GM12878 (cell line): ENCODE measurements at places on chromosomes 12 and 14.

GRCh38 chr12:7934889-7935492 is 996 bp downstream of the SLC2A3 start:
- no peak for DNase-seq

- DNase-seq, result no peak
These were observed 68.6 kb upstream of the USP15 start for GRCh38 chr12:62191491-62192179.

DNA sequence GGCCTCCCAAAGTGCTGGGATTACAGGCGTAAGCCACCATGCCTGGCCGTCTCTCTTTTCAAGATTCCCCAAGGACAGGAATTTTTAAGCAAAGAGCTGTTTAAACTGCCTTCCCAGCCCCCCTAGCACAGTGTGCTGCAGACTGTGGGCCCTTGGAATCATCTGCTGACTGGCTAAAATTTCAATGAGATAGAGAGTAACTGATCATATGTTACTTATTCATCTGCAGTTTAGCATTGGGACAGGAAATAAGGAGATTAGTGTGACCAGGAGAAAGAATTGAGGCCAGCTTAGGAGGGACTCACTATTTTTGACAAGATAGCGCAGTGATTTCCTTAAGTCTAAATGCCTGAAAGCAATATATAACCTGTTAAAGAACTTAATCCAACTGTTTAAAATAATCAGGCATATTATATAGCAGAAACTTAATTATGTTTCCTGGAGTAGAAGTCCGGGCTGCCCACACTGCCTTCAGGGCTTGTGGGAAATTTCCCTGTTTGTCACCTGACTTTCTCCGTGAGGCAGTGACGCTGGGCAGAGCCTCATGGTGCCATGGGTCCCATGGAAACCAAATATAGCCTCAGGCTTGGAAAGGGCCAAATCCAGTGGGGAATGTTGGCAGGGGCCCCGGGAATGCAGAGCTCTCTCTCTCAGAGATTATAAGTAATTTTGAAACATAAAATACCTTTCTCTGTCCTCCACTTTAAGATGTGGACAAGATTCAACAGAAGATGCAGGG is 22.8 kb upstream of the CEBPE start:
- DNase-seq, result no peak

DNA sequence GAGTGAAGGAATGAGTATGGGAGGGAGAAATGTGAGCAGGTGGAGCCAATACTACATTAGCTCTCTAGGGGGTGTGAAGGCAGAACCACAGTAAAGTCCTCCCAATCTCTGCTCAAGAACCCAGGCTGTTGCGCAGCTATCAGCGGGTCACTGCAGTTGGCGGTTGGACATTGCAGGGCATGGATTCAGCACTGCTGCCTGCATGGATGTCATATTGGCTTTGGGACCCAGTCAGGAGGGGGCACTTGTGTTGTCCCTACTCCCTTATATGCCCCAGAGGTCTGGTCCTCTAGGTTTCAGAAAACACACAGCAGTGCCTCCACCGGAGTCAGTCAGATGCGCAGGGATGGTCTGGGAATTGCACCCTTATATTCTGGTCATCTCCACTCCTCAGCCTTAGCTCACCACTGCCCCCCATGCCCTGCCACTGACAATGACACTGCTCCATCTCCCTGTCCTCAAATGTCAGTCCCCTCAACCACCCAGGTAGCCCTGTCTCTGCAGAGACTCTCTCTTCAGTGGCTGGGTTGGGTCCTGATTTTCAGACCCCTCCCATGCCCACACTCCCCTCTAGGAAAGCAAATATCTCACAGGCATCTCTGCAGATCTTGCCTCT is 9.6 kb downstream of the ZDHHC22 start:
- no peak for DNase-seq

DNA sequence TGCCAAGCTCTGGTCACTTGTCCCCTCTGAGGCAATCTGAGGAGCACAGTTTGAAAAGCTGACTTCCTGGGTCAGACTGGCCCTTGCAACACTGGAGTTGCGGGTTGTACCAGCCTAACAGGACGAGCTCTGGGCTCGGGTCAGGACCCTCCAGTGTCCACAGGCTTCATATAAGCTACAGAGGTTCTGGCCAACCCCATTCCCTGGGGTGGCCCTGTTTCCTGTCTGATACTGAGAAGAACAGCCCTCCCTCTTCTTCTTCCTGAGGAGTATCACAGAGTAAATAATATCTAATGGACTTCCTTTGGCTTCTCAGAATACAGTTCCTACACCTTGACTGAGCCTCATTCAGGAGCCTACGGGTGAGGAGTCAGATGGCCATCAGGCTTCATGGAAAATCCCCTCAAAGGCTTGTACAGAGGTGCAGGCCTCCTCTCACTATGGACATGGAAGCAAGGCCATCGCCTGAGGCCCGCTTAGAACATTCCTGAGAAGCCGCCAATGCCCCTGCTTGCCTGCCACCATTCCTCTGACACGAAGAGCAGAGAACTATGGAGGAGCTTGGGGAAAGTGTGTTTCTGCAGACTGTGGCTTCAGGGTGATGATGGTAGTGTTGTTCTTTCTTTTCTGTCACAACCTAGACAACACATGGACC is 28.5 kb upstream of the ANO2 start:
- no peak for DNase-seq

DNA sequence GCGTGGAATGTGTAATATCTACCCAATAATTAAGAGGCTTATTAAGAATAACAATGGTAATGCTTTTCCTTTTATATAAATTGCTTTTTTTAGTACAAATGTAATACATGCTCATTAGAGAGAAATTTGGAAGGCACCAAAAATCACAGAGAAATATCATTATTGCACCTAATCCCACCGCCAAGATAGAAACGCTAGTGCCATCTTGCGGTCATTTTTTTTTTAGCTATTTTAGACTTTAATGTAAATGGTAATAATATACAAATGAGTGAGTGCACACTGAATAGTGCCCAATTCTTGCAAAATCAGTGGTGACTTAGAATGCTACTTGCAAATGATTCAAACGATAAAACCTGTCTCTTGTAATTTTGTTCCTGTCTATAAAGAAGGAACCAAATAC is 576.8 kb upstream of the TMEM132C start:
- no peak for DNase-seq

- no peak for DNase-seq
These were observed 11.8 kb downstream of the SLC39A5 start for GRCh38 chr12:56241424-56242303.

- no peak for DNase-seq
These were observed 846 bp upstream of the MTHFD1 start for GRCh38 chr14:64387232-64387781.

GRCh38 chr14:21933681-21934080 is 260.1 kb upstream of the OR4E1 start:
- no peak for DNase-seq

- DNase-seq, result no peak
These were observed 162.1 kb downstream of the ESRRB start for GRCh38 chr14:76537906-76538647.

- DNase-seq, result no peak
These were observed 142.6 kb upstream of the NCOR2 start for GRCh38 chr12:124709722-124710687.

- DNase-seq, result no peak
These were observed 69.3 kb downstream of the ZFC3H1 start for GRCh38 chr12:71594214-71594948.

GRCh38 chr12:40152783-40153383 is 47.0 kb upstream of the SLC2A13 start:
- no peak for DNase-seq

- DNase-seq, result no peak
These were observed 330.7 kb downstream of the CACNA1C start for GRCh38 chr12:2383325-2384028.

- no peak for DNase-seq
These were observed 63.1 kb downstream of the ARL6IP4 start for GRCh38 chr12:123043536-123044001.

DNA sequence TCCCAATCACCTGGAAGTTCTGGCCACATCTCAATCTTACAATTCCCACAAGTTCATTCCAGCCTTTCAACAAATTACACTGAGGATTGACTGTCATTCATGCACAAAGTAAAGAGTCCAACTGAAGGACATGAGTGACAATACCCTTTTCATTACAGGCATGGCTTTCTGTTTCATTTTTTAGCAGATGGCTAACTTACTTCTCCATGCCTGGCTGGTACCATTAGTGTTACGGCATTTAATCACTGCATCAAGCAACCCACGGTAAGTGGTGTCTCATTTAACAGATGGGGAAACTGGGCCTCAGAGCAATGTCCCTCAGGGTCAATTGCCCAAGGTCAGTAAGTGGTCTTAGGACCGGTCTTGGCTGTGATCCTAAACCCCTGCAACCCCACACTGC is 114.4 kb downstream of the PRICKLE1 start:
- no peak for DNase-seq

DNA sequence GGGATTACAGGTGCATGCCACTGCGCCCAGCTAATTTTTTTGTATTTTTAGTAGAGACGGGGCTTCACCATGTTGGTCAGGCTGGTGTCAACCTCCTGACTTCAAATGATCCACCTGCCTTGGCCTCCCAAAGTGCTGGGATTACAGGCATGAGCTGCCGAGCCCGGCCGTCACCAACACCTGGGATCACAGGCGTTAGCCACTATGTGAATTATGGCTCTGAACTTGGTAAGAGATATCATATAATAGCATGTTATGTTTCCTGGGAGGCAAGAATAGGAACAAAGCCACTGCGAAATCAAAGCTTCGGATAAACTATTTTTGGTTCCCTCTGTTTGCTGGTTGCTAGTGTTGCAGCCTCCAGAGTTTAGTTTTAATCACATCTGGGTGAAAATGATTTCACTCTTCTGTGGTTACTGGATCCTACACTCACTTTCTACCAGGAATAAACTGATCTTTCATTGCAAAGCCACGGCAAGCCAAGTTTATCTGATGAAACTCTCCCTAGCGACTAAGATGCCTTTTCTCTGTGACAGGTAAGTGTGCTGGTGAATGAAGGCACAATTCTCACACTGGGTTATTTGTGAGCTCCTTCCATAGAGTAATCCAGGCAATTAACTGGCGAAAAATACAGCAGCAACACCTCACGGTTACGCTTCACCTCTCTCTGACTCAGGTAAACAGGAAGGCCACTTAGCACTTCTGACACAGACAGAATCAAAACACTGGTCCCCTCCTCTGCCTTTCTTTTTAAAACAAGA is 16.7 kb downstream of the SNRNP35 start:
- no peak for DNase-seq
